Activated T-cell treated with anti-CD3 and anti-CD28 coated beads, Interleukin-2, amount 50 U/mL, for 1 hour (primary cell): ENCODE measurements at places on chromosomes 12 and 14.

- peak; percentile 53 for DNase-seq
Measured at GRCh38 chr12:94649349-94650142, 811 bp downstream of the TMCC3 start.

GRCh38 chr12:76920172-76921099, 41.6 kb upstream of the CSRP2 start:
- DNase-seq = no peak

DNA sequence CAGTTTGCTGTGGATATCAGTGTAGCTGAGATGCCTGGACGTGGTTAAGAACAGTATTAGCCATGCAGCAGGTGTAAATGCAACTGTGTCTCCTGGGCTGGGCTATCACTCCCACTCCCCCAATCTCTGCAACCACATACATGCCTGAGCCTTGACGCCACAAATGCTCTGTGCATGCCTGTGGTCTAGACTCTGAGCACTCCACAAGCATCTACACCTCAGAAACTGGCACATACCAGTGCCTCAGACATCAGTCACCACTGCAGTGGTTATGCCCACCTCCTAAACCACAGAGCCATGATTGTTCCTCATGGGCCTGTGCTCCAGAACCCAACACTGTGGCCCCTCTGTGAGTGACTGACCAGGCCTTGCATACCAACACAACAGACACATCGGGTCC, 226.8 kb upstream of the ALG10 start:
- no peak for DNase-seq

DNA sequence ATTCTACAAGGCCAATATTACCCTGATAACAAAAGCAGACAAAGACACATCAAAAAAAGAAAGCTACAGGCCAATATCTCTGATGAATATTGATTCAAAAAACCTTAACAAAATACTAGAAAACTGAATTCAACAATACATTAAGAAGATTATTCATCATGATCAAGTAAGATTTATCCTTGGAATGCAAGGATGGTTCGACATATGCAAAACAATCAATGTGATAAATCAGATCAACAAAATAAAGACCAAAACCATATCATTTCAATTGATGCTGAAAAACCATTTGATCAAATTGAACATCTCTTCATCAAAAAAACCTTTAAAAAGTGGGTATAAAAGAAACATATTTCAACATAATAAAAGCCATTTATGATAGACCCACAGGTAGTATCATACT, 117.3 kb downstream of the CPNE8 start:
- DNase-seq = no peak

DNA sequence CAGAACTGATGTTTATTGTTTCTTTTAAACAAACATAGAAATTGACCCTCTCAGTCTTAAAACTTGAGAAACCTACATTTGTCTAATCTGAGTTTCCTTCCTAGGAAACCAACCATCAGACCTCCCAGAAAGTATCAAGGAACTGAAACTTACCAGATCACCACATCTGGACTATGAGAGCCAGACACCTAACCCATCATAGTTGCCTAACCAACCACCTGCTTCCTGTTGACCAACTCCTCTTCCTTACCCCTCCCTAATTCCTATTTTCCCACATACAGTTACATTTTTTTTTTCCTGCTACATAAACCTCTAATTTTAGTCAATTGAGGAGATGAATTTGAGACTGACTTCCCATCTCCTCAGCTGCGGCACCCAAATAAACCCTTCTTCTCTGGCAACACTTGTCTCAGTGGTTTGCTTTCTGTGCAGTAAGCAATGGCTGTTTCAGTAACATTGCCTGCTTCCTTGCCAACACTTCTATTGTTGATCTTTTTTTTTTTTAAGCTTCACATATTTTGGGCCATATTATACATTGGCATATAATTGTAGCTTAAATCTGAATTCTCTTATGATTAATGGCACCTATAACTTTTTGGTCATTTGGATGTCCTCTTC, 34.3 kb downstream of the KLRD1 start:
- DNase-seq = no peak

- no peak for DNase-seq
Measured at GRCh38 chr12:67048371-67048770, 220.8 kb upstream of the CAND1 start.

DNA sequence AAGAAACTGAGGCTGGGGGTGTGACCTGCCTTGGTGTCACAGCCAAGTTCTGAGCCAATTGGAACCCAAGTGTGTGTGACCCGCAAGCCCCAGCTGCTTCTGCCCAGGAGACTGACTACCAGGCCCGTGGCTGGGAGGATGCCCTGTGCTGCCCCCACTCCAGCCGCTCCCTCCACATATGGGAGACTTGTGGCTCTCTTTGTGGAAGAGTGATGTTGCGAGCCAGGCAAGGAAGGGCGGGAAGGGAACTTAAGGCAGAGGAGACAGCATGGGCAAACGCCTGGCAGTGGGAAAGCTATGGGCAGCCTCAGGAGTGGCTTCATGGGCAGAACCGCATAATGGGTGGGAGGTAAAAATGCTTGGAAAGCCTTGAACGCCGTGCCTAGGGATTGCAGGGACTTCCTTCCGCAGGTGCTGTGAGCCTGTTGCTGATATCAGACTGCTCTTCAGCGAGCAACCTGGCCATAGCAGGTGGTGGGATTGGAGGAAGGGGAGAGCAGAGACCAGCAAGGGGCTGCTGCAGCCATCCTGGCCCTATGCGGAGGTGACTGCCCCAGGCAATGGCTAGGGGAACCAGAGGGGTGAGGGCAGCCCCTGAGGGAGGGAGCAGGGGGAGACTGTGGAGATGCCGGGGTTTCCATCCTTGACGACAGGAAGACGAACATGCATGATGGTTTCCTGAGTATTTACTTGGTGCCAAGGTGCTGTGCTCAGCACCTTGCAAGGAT, 115.7 kb downstream of the LGMN start:
- no peak for DNase-seq

DNA sequence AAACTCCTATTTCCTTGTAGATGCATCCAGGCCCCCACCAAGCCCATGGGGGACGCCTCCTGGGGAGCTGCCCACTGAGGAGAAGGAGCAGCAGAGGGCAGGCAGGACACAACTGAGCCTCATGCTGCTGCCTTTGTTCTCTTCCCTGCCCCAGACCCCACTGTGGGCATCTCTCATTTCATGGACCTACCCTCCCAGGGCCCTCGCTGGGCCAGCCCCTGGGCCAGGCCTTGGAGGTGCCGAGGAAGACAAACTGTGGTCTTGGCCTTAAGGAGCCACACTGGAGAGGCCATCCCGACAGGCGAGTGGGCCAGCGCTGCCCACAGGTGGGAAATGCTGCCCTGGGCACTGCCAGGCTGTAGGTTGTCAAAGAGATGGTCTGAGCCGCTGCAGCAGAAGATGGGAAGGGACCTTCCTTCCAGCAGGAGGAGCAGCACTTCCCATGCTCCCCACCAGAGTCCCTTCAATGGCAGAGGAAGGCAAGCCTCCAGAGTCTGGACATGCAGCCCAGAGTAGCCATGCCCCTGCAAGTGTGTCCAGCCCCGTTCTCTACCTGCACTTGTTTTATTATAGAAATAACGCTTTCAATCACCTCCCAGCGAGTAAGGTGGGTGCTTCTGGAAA, 147.4 kb downstream of the BCL11B start:
- no peak for DNase-seq

DNA sequence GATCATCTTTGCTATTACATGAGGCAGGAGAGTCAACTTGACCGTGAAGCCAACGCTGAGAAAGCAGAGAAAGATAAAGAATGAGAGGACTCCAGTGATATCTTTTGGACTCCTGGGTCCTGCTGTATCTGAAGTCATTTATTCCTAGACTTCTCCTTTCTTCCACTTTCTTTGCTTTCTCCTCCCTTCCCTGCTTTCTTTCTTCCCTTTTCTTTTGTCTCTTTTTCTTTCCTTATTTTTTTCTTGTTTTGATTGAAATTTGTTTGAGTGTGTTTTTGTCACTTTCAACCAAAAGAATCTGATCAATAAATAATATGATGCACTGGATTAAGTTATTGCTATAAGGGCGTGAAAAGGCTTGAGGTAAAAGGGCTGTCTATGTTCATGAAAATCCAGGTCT, 13.4 kb upstream of the GALNT6 start:
- no peak for DNase-seq

- no peak for DNase-seq
Measured at GRCh38 chr12:57730336-57731067, 8.0 kb downstream of the AGAP2 start.

GRCh38 chr12:114826244-114826643, 142.3 kb upstream of the TBX3 start:
- DNase-seq = no peak

- DNase-seq = no peak
Measured at GRCh38 chr14:60093080-60093479, 1.4 kb downstream of the PCNX4 start.

DNA sequence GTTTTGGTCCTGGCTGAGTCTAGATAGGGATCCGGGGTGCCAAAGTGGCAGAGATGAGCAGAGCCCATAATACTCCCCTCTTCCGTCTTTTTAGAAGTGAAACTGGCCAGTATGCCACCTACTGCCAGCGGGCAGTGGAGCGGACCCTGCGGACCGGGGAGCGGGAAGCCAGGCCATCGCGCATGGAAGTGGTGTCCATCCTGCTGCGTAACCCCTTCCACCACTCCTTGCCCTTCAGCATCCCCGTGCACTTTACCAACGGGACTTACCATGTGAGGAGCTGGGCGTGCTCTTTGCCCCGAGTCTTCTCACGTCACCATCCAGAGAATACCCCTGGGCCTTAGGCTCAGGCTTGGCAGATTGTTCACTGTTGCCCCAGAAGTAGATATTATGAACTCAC, 21.0 kb downstream of the PIGH start:
- DNase-seq = no peak

GRCh38 chr14:77190977-77191376, 9.4 kb downstream of the TMEM63C start:
- no peak for DNase-seq

GRCh38 chr12:65675141-65675621, 149.1 kb upstream of the HMGA2 start:
- DNase-seq = no peak

DNA sequence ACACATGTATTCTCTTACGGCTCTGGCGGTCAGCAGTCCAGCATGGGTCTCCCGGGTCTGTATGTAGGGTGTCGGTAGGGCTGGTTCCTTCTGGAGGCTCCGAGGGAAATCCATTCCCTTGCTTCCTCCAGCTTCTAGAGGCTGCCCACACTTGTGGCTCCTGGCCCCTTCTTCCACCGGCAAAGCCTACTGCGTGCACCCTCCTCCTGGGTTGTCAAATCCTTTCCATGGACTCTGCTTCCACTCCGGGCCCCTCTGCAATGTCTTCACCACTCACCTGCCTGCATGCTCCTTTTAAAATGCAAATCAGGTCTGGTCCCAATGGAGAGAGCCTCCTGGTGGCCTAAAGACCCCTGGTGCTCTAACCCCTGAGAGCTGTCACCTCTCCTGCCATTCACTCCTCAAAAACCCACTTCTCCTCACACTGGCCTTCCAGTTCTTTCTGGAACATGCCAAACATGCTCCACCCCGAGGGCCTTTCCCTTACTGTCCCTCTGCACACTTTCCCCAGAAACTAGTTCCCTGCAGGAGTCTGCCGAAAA, 108.5 kb downstream of the DICER1 start:
- DNase-seq = no peak

- DNase-seq = no peak
Measured at GRCh38 chr12:23536293-23536692, 413.2 kb downstream of the SOX5 start.

DNA sequence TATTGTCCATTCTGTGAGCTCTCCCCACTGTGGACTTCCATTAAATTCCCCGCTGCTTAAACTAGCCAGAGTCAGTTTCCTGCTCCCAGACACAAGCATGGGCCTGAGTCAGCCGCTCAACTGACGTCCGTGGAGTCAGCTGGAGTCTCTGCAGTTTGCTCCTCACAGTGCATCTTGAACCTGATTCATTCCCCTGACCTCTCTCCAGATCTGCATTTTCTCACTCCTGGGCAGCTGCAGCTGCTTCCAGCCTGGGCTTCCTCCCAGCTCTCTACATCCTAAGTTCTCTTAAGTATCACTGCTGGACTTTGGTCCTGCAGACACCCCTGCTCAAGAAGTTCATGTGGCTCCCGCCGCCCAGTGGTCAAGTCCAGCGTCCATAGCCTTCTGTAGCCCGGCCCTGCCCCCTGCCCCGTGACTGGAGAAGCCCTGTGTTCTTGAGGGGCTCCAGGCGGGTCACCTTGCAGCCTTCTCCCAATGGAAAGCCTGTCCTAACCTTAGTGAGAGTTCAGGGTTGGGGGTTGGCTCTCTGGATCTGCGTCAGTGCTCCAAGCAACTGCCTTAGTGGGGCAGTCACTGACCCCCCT, 20.0 kb downstream of the NFKBIA start:
- no peak for DNase-seq

DNA sequence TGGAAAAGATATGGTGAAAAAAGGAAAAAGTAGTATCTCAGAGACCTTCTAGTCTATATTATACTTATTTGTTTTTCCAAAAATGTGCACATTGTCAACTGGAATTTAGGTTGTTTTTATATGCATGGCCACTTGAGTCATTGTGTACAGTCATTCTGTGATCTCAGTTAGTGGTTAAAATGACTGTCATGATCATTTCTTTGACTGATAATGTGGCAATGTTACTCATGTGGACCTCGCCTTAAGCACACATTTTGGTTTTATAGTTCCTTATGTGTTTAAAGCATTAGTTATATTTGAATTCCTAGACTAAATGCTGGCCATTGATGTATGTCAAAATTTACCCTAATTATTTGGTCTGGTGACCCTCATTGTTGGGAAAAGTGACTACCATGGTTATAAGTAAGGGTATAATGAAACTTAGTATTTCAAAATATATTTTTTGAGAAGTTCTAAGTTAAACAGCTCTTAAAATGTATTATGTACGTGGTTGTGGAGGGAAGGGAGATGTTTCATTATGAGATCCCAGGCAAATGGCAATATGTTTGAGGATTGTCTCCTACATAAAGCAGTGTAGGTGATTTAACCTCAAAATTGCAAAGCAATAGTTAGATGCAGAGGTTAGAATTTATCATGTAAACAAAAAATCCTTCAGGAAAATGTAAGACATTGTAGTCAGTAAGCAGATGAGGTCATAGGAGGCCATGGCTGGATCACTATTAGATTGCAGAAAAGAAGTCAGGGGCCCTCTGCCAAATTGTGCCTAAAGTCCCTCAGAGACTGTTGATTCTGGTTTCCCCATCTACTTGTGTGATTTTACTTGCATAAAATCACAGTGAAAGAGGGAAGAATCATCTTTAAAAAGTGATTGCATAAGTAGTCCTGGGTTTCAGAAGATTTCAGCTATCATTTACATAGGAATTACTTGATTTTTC, 17.5 kb downstream of the PNMA1 start:
- no peak for DNase-seq

DNA sequence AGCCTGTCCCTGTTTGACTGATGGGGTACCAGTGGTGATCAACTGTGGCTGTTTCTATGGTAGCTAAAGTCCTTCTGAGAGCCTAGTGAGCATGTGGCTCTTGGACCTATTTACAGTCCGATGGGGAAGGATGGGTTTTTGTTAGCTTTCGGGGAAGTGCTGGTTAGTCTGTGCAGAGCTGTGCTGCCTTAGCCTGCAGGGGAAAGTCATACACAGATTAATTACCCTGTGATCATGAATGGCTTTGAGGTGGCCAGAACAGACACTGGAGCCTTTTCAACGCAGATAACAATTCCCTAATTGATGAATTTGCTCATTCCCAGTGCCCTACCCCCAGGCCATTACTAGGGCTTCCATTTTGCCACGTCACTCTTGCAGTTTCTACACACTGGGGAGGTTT, 99.7 kb downstream of the WSCD2 start:
- no peak for DNase-seq
